ENCODE measurements at places on chromosomes 11 and 22.

DNA sequence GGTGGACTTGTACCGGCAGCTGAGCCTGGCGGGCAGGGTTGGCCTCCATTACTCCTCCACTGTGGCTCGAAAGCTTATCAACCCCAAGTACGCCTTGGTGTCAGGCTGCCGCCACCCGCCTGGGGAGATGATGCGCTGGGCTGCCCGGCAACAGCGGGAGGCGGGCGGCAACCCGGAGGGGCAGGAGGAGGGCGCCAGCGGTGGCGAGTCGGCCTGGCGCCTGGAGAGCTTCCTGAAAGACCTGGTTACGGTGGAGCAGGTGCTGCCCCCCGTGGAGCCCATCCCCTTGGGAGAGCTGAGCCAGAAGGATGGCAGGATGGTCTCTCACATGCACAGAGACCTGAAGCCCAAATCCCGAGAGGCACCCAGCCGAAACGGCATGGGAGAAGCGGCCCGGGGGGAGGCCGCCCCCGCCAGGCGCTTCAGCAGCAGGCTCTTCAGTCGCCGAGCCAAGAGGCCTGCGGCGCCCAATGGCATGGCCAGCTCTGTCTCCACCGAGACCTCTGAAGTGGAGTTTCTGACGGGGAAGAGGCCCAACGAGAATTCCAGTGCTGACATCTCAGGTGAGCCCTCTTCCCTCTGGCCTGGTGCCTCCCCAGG lies 26.7 kb downstream of the FAM83F start:
- DNase-seq: no peak

DNA sequence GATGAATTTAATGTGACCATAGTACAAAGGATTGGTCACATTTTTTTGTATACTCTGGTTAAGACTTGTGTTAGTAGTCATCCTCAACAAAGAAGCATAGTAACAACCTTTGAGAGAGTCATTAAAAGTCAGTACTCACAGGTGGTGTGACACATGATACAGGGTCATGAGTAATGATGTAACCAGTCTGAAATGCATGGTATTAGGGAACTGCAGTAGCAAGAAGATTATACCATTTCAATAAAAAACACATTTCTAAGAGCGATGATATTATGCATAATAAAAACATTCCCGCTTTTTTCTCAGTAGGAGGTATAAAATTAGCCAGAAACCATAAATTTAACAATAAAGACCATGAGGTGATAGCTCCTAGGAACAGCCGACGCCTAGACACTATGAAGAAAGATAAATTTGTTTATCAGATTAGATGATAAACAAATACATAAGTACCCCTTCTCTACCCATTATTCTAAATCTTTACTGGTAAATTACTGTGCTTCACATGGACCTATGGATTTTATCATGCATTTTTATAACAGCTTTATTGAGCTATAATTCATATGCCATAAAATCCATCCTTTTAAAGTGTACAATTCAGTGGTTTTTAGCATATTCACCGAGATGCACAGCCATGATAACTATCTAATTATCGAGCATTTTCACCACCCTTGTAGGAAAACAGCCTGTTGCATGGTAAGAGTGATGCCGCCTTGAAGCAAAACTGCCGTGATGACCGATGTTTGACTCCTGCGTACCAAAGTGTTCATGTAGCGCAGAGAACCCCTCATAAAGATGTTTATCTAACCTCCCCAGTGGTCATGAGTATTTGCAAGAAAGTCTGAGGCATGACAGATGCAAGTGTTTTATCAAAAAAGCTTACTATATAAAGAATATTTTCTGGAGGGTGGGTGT lies 41.8 kb downstream of the TMPRSS5 start:
- no peak for DNase-seq

DNA sequence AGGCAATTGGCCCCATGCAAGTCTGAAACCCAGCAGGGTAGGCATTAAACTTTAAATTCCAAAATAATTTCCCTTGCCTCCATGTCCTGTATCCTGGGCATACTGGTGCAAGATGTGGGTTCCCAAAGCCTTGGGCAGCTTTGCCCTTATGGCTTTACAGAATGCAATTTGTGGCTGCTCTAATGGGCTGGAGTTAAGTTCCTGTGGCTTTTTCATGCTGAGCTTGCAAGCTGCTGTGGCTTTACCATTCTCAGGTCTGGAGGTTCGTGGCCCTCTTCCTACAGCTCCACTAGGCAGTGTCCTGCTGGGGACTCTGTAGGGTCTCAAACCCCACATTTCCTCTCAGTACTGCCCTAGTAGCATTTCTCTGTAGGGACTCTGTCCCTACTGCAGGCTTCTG lies 15.0 kb upstream of the BIRC3 start:
- DNase-seq: no peak

- no peak for DNase-seq
These were observed 44.0 kb downstream of the RRP8 start for GRCh38 chr11:6559369-6559768.

DNA sequence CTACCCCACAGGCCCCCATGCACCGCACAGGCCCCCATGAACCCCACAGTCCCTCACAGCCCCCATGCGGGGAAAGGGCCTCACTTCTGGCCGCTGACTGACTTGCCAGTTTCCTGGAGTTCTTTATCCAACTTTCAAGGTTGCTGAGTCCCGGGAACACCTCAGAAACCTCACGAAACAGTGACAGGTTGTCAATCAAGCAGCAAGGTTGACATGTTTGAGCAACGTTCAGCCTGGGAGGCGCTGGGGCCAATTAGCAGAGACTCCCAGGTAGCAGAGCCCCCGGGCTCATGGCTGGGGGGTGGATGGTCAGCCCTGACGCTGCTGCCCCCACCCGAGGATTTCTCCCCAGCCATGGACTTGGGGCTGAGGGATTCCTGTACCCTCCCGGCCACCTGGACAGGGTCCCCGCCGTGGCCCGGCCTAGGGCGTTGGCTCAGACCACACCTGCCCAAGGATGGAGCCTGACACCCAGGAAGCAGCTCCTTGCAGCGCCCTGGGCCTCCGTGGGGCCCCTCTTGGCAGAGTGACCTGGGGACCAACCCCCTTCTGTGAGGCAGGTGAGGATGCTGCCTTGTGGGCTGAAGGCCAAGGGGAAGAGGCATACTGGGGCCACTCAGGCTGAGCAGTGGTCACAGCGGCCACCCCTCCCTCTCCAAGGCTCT lies 33.8 kb upstream of the CCDC188 start:
- no peak for DNase-seq
